Activated naive CD8-positive, alpha-beta T cell treated with anti-CD3 and anti-CD28 coated beads, Interleukin-2, amount 50 U/mL, for 24 hours (primary cell): ENCODE measurements at places on chromosomes 12 and 14.

GRCh38 chr14:101876555-101876938 is 87.8 kb upstream of the DYNC1H1 start:
- peak; percentile 67 for DNase-seq

- peak; percentile 68 for DNase-seq
Observed at GRCh38 chr12:105420659-105421240, 90.3 kb downstream of the C12orf75 start.

DNA sequence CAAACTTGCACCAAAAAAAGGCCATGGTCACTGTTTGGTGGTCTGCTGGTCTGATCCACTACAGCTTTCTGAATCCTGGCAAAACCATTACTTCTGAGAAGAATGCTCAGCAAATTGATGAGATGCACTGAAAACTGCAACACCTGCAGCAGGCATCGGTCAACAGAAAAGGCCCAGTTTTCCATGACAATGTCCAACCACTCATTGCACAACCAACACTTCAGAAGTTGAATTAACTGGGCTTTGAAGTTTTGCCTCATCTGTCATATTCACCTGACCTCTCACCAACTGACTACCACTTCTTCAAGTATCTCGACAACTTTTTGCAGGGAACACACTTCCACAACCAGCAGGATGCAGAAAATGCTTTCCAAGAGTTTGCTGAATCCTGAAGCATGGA is 7.0 kb upstream of the DHRS2 start:
- no peak for DNase-seq

GRCh38 chr14:75888945-75889344 is 92.8 kb downstream of the TGFB3 start:
- no peak for DNase-seq

- DNase-seq = no peak
Observed at GRCh38 chr12:46554460-46554859, 181.9 kb upstream of the SLC38A2 start.

GRCh38 chr12:12859690-12860089 is 31.7 kb upstream of the GPRC5A start:
- DNase-seq = no peak

GRCh38 chr14:59214702-59215302 is 26.3 kb downstream of the DAAM1 start:
- DNase-seq = no peak

DNA sequence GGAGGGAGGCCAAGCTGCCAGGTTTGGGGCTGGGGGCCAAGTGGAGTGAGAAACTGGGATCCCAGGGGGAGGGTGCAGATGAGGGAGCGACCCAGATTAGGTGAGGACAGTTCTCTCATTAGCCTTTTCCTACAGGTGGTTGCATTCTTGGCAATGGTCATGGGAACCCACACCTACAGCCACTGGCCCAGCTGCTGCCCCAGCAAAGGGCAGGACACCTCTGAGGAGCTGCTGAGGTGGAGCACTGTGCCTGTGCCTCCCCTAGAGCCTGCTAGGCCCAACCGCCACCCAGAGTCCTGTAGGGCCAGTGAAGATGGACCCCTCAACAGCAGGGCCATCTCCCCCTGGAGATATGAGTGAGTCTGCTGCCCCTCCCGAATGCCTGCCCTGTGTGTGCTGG is 432 bp downstream of the IL25 start:
- no peak for DNase-seq

GRCh38 chr12:5499566-5500330 is 67.8 kb downstream of the NTF3 start:
- DNase-seq = no peak

- DNase-seq = no peak
Observed at GRCh38 chr12:106773286-106774004, 1.0 kb upstream of the RIC8B start.

GRCh38 chr14:39025250-39025809 is 77.7 kb downstream of the SEC23A start:
- DNase-seq = no peak

GRCh38 chr12:113189361-113189760 is 3.8 kb downstream of the RITA1 start:
- DNase-seq = no peak

GRCh38 chr12:109875572-109876131 is 4.7 kb downstream of the GLTP start:
- DNase-seq = no peak

DNA sequence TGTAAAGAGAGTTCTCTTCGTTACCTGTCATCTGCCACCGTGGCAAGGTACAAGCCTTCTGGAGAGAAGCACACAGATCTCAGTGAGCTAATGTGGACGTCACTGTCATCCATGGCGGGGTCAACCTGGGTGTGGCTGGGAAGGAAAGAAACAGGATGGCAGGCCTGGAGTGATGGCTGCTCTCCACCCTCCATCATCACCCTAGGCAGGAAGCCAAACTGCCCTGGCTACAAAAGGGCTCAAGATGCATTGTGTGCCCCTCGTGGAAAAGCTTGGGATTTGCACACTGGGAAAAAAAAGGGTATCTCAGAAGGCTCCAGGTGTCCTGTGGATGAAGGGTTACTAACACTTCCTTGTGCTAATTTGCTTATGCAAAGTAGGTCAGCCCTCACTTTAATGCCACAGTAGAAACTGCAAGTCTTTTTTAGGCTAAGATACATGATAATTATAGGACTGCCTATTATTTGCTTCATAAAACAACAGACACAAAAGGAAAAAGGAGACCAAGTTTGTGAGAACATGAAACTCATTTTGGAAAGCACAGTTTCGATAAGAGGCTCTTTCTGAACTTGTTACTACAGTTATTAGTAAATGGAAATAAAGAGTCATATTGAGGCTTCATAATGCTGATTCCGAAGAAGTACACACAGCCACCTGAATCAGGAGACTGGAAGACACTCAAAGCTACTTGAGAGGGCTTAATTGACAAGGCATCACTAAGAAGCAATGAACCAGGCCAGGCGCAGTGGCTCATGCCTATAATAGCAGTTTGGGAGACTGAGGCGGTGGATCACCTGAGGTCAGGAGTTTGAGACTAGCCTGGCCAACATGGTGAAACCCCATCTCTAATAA is 18.9 kb downstream of the RFC5 start:
- DNase-seq = peak; percentile 17

- no peak for DNase-seq
Observed at GRCh38 chr12:72982356-72982755, 710.2 kb downstream of the TRHDE start.

GRCh38 chr12:77013091-77013490 is 52.3 kb downstream of the E2F7 start:
- DNase-seq = no peak

DNA sequence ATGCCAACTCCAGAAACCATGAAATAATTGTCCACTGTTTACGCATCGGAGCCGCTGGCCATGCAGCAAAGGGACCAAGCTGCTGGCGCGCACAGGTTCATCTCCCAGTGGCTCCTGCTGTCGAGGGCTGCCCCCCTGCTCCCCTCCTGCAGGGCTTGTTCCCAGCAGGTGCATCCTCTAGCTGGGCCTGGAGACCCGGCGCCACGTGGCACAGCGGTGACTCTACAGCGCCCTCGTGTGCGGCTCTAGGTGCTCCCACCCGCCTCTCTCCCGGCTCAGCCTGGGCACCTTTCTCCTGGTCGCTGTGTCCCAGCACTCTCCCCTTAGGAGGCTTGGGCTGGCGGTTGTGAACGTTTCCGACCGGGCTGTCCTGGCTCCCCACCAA is 37.5 kb upstream of the INF2 start:
- no peak for DNase-seq

GRCh38 chr12:3078086-3078820 is 1.1 kb downstream of the TSPAN9 start:
- no peak for DNase-seq

DNA sequence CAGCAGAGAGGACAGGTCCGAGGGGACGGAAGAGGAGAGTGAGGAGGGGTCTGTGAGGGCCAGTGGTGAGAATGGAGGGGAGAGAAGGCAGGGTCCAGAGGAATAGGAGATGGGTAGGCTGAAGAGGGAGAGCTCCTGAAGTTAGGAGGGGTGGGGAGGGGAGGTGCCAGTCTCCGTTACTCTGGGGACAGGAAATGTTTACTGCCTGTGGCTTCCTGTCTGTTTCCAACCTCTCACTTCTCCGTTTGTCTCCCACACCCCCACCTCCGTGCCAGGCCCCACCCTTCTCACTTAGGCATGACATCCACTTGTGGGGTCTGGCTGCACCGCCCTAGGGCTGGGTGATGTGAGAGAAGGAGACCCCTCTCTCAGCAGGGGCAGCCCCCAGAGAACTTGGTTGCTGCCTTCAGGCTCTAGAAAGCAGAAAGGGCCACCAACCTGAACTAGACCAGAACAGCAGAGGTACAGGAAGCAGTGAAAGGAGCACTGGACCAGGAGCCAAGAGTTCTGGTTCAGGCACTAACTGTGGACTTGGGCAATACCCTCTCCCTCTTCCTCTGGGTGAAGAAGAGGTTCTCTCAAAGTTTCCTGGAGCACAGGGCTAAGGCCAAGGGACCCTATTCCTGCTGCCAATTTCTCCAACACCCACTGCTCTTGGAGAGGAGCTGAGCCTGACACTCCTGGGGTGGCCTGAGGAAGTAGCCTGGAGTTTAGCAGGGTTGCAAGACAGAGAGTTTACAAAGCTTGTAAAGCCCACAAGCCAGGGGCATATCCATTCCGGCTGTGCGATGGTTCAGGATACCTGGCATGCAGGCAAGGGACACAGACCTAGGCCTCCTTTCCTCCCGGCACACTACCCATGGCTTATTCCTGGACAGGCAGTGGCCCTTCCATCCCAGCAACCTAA is 5.5 kb downstream of the ITGA5 start:
- DNase-seq = peak; percentile 73

- DNase-seq = no peak
Observed at GRCh38 chr14:104559804-104560585, 19.6 kb upstream of the C14orf180 start.

- no peak for DNase-seq
Observed at GRCh38 chr12:115659422-115659821, 618.1 kb downstream of the MED13L start.

DNA sequence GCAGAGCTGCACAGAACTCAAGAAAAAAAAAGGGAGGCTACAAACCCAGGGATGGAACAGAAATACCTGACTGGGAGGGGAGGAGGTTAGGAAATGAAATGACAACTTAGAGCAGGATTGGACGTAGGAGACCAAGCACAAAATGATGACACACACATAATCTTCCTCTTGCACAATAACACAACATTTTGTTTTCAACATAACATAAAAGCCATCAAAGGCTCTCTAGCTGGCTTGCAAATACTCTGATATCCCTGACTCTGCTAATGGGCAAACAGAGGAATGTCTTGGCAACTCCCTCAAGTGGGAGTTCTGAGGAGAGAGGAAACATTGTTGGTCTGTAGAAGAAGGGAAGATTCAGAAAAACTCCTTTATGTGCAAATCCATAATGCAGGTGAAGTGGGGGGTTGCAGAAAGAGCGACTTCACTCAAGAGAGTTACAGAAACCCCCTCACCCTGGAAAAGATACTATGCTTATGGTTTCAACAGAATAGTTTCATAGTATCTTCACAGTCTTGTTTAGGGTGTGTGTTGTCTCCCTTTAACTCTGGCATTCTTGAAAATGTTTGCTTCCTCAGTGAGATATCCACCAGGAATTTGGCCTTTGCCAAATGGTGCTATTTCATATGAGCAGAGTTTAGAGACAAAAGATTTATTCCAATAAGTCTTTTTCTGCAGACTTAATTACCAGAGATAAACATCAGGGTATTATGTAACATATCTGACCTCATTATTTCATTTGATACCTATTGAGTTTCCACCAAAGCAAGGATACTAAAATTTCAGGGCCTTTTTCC is 43.8 kb upstream of the LTBP2 start:
- no peak for DNase-seq

DNA sequence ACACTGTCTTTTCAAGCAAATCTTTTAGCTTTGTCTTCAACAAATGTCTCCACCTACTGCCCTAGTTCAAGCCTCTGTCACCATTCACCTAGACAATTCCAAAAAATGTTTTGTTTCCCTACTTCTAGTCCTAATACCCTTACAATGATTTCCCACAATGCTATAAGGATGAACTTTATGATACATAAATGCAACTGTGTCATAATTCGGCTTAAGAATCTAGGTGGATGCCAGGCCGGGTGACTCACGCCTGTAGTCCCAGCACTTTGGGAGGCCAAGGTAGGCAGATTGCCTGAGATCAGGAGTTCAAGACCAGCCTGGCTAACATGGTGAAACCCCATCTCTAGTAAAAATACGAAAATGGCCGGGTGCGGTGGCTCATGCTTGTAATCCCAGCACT is 20.7 kb upstream of the CREBL2 start:
- DNase-seq = no peak

GRCh38 chr12:51972849-51973273 is 21.4 kb downstream of the ACVR1B start:
- peak; percentile 71 for DNase-seq
